ENCODE measurements at places on chromosomes 2 and 18.

- DNase-seq: no peak
These were observed 7.3 kb upstream of the SLC39A10 start for GRCh38 chr2:195649629-195650190.

- DNase-seq: no peak
These were observed 34.9 kb downstream of the LAMA1 start for GRCh38 chr18:7082671-7083070.

DNA sequence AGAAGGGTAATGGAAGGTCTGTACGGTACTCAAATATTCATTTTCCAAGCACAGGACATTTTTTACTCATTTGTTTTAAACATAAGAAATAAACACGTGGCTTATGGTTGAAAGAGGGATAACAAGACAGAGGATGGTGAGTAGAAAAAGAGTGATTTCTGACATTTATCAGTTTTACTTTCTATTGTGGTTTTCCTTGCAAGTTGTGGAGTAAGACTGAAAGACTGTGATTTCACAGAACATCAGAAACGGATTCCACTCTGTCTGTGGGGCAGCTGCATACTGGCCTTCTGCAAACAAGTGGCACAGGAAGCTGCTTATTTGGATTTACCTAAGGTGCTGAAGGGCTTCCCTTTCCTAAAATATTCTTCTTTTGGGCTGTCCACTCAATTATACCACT is 122.2 kb upstream of the ITGB6 start:
- DNase-seq: no peak

GRCh38 chr2:232523682-232524597 is 2.0 kb upstream of the CHRND start:
- peak; percentile 62 for DNase-seq

GRCh38 chr2:190535586-190535985 is 1.1 kb upstream of the NEMP2 start:
- peak; percentile 34 for DNase-seq

GRCh38 chr2:121469356-121469755 is 61.3 kb upstream of the RNU4ATAC start:
- peak; percentile 16 for DNase-seq

- DNase-seq: no peak
These were observed 265.7 kb upstream of the HS6ST1 start for GRCh38 chr2:128584296-128584890.

GRCh38 chr2:174247474-174248186 is 702 bp downstream of the OLA1 start:
- DNase-seq: no peak

- DNase-seq: no peak
These were observed 3.5 kb downstream of the GULP1 start for GRCh38 chr2:188295067-188295685.

DNA sequence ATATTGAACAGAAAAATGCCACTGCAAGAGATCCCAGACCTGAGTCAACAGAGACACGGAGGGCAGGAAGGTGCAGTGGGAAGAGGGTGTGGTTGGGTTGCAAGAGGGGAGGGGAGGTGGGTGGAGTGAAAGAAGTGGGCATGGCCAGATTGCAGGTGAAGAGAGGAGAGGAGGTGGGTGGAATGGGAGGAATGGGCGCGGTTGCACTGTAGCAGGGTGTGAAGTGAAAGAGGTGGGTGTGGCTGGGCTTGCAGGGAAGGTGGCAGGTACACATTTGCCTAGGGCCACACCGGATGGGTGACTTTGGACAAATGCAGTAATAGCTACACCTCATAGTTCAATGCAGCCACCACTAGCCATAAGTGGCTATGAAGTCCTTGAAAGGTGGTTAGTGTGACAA is 71.1 kb downstream of the DOCK10 start:
- DNase-seq: peak; percentile 76

DNA sequence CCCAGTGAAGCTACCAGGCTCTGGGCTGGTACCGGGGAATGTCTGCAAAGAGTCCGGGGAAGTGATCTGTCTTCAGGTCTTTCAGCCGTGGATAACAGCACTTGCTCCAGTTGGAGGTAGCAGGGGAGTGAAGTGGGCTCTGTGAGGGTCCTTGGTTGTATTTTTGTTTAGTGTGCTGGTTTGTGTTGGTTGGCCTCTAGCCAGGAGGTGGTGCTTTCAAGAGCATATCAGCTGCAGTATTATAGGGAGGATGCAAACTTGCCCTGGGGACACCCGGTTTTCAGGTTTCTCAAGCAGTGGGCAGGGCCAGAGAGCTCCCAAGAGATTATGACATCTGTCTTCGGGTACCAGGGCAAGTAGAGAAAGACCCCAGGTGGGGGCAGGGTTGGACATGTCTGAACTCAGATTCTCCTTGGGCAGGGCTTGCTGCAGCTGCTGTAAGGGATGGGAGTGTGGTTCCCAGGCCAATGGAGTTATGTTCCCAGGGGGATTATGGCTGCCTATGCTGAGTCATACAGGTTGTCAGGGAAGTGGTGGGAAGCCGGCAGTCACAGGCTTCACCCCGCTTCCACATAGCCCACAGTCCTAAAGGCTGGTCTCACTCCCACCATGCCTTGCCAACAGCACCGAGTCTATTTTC is 34.4 kb downstream of the ACAA2 start:
- no peak for DNase-seq

DNA sequence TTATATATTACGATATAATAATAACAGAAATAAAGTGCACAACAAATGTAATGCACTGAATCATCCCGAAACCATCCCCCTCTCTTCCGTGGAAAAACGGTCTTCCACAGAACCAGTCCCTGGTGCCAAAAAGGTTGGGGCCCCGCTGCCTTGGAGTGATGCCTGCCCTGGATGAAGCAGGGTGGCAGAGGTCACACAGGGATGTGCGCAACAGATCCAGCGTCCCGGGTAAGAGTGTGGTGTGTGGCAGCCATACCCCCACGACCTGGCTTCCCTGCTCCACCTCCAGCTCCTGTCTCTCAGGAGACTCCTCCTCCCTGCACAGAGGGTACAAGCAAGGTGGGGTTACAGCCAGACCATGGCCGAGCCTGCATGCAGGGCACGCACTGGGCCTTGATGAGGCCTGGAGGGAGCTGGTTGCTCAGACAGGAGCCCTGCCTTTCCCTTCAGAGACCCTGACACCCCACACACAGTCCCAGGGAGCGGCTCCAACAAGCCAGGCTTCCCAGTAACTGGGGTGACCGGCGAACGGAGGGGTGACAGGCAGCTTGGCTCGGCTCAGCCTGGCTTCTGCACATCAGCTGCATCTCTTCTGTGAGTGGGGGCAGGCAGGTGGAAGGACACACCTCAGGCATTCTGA is 41.1 kb downstream of the TFCP2L1 start:
- DNase-seq: no peak

DNA sequence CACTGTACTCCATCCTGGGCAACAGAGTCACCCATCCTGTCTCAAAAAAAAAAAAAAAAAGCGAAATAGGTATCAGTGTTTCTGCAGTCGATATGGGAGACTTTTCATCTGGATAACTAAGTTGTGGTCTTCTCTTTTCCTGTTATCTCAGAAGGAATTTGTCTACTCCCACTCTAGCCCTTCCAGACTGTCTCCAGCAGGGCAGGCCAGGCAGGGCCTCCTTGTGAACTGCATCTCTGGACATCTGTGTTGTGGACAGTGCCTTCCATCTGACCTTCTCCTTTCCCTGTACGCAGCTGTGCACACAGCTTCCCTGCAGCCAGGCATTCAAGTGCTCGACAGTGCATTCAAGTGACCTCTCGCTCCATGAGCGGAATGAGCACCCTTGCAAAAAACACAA is 110.2 kb downstream of the CABLES1 start:
- no peak for DNase-seq

DNA sequence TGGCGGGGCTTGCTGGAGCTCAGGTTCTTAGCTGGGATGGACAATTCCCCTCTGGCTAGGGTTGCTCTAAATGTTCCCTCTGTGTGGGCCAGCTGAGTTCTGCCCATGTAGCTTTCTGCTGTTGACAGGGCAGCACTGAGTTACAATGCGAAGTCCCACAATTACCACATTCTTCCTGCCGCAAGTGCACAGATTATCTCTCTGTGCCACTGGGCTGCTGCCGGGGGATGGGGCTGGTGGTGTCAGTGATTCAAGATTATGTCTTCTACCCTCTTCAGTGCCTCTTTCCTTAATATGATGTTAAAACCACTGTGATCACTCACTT is 708.1 kb downstream of the SLC4A3 start:
- no peak for DNase-seq

DNA sequence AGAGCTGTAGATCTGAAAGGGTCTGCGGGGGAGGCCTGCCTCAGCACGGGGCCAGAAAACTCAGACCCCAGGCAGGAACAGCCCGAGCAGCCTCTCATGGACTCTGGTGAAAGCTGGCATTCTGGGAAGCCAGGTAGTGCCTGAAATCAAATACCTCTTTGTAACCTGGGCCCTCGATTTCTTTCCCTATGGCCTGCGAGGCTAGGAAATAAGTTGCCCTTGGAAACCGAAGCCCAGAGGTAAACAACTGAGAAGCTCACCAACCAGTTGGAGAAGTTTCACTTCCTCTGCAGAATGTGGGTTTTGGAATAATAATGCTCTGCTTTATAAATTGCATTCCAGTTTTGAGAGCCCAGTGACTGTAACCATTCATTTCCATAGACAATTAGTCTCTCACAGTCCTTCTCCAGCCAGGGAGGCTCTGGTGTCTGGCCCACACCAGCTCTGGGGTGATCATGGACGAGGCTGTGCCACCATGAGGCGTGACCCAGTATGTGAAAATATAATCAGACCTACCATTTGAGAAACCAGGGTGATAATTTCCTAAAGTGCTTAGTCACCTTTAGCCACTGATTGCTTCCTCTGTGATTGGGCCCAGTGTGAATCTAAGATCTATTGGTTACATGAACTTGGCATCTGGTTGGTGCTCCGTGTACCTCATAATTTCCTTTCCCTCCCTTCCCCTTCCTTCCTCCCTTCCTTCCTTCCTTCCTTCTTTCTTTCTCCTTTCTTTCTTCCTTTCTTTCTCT is 133.1 kb upstream of the PELI1 start:
- peak; percentile 16 for DNase-seq

GRCh38 chr2:177600917-177601316 is 208.3 kb downstream of the AGPS start:
- DNase-seq: no peak

- no peak for DNase-seq
These were observed 370.2 kb upstream of the LYPD1 start for GRCh38 chr2:133040170-133040569.

- no peak for DNase-seq
These were observed 91.9 kb upstream of the TPO start for GRCh38 chr2:1321321-1321720.

GRCh38 chr2:218924757-218925156 is 34.7 kb upstream of the CDK5R2 start:
- DNase-seq: no peak

- no peak for DNase-seq
These were observed 184.3 kb downstream of the RPRM start for GRCh38 chr2:153294199-153294786.

DNA sequence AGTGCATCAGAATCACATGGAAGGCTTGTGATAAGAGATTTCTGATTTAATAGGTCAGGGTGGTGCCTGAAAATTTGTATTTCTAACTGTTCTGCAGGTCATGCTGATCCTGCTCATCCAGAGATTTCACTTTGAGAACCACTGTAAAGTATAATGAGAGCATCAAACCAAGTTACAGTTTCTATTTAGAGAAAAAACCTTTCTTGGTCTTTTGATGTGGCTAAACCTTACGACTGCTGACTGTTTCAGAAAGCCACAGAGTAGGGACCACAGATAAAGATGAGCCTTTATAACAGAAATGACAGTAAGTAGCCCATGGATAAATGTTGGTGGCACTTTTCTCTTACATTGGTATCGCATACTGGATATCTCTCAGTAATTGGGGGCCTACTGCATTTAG is 109.4 kb upstream of the FANCL start:
- no peak for DNase-seq

GRCh38 chr2:100292022-100292580 is 30.2 kb downstream of the LONRF2 start:
- peak; percentile 76 for DNase-seq

DNA sequence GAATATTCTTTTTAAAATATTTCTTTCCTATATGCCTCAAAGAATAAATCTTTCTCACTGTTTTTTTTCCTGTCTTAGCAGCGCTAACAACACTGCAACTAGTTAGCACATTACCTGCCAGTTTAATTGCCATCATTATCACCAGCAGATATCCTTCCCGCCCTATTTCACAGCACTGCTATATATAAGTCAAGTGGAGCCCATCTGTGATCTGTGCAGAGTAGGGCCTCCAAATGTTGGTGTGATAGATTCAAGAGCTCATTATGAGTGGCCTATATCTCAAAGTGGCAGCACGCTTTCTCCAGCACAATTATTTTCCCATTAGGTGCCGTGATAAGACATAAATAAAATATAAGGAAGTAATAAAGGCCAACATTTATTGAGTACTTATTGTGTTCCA is 19.8 kb upstream of the RGPD4 start:
- DNase-seq: no peak

- peak; percentile 32 for DNase-seq
These were observed 786 bp upstream of the TMEM200C start for GRCh38 chr18:5895876-5896740.

DNA sequence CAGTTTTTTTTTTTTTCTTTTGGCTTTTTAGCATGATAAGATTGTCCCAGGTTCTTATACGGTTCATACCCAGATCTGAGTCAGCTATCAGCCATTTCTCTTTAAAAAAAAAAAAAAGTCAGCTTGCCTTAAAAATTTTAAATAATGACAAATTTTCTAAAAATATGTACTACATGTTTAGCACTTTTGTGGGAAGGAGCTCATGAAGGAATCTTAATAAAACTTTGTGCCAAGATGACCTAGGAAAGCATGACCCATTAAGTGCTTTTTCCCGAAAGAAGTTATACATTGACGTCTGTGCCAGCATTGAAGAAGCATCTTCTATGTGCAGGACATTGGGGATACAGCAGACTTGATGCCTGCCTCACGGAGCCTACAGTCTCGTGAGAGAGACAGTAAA is 4.5 kb upstream of the RBMS1 start:
- no peak for DNase-seq

- no peak for DNase-seq
These were observed 695.4 kb upstream of the ID2 start for GRCh38 chr2:7986431-7986830.

DNA sequence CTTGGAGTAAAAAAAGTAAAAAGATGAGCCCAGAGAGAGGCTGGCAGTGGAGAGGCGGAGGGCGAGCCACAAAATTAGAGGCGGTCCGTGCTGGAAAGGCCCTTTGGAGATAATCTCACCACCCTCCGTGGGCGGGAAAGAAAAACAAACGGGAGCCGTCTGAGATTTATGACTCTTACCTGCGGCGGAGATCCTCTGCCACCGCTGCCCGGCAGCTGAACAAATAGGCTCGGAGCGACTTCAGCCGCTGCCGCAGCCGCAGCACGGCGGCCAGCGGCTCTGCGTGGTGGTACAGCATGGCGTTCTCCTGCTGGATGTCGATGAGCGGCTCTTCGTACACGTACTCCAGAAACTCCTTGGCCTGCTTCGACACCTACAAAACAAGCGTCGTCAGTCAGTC is 94.6 kb downstream of the PLEKHM3 start:
- peak; percentile 61 for DNase-seq

GRCh38 chr2:33672389-33672788 is 73.3 kb upstream of the FAM98A start:
- DNase-seq: no peak

- DNase-seq: no peak
These were observed 139.8 kb downstream of the CLIP4 start for GRCh38 chr2:29255004-29255403.

- DNase-seq: no peak
These were observed 174.4 kb downstream of the ALPK2 start for GRCh38 chr18:58454406-58455061.
